Stimulated activated CD8-positive, alpha-beta memory T cell treated with anti-CD3 and anti-CD28 coated beads, Interleukin-7, amount 100 ng/mL, for 1 hour (primary cell): ENCODE measurements at places on chromosomes 1 and 21.

DNA sequence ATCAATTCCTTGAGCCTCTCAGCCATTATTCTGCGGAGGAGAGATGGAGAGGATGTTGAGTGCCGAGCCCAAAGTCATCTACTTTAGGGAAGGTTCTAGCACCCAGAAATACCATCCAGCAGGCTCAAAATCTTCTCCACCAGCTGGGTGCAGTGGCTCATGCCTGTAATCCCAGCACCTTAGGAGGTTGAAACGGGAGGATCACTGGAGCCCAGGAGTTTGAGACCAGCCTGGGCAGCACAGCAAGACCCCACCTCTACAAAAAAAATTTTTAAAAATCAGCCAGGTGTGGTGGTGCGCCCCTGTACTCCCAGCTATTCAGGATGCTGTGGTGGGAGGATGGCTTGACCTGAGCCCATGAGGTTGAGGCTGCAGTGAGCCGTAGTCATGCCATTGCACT, 39.5 kb upstream of the CAPZB start:
- DNase-seq = no peak

DNA sequence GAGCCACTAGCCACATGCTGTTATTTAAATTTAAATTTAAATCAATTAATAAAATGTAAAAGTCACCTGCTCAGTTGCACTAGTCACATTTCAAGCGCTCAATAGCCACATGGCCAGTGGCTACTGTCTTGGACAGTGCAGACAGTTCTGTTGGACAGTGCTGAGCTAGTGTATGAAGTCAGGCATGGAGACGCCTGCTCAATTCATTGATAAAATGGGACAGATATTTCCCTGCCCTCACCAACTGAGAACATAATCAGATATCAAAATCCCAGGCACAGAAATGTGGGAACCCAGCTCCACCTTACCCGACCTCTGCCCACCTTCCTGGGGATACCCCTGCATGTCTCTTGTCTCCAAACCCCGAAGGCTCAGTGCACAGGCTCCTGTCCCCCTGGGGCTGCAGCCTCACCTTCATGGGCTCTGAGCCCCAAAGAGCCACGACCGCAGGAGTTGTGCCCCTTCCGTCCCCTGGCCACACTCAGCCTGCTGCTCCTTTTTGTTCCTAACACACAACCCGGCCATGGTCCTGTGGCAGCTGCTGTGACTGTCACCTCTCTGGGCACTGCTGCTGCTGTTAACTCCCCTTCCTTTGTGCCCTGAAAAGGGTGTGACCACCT, 63.5 kb downstream of the TCP10L start:
- no peak for DNase-seq

DNA sequence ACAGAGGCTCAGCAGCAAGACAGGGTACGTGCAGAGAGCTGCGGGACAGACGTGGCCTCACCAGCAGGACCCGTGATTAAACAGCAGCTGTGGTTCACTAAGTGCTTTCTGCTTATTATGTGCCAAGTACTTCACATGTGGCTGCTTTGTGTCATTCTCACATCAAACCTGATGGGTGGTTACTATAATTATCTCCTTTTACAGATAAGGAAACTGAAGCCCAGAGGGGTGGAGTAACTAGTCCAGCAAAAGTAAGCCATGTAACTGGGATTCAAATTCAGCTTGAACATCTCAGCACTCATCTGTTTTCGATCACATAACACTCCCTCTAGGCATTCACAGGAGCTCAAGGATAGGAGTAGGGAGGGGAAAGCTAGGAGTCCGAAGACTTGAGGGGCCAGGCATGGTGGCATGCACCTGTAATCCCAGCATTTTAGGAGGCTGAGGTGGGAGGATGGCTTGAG, 50.8 kb upstream of the CLIC4 start:
- no peak for DNase-seq

- DNase-seq = no peak
Observed at GRCh38 chr21:38083535-38083934, 167.3 kb upstream of the KCNJ6 start.

DNA sequence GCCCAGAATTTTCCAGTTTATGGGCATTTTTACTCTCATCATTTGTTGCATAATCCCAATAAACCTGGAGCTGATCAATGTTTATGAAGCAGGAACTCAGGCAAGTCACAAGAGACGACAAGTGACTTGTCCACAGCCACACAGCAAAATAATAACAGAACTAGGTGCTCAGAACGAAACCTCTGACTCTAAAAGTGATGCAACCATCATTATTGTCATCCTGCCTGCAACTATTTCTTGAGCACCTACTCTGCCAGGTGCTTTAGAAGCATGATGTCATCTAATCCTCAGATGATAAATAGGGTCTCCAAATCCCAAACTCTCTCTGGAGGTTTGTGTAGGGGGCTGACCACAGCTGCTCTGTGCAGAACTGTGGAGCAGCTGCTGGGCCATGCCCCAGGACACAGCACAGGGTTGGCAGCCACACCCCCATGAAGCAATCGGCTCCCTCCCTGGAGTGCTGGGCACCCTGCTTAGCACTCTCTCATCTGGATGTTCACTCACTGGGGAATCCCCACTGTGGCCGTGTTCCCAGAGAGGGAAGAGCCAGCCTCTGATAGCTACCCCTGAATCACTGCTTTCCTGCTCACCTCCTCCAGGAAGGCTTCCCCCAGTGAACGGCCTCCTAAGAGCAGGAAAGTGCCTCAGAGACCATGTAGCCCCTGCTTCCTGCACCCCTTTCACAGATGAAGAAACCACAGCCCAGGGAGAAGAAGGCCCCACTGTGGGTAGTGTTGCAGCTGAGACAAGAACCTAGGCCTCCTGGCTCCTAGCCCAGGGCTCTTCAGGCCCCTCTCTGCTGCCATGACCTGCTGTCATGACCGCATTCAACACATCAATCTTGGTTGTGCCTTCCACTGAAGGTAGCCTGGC, 2.1 kb downstream of the TTC22 start:
- DNase-seq = no peak

- peak; percentile 11 for DNase-seq
Observed at GRCh38 chr1:200738949-200739651, 407 bp downstream of the CAMSAP2 start.

DNA sequence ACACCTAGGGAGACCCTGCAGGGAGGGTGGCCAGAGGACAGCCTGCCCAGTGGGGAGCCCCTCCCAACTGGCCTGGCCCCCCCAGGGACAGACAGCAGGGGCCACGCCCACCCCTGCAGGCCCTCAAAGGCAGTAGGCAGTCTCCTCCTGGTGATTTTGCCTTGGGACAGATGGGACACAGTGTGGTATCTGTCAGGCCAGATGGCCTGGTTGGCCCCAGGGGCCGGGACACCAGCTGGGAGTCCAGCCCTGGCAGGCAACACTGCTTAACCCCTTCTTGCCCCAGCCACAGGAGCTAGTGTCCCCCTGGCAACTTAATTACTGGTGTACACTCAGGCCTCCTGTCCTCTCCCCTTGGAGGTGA, 17.8 kb downstream of the IFFO2 start:
- no peak for DNase-seq

DNA sequence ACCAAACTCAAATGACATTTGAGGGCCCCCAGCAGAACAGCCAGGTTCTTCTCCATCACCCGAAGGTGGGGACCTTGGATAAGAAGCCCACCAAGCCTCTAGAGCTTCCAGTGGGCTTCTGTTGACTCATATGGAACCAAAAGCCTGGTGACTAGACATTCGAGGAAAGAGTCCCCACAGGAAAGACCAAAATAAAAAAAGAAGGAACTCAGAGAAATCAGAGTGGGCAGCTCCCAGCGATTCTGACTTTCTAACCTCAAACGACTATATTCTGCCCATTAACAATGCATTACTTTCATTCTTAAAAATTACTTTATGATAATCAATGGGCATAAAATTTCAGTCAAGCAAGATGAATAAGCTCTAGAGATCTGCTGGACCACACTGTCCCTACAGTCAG, 9.6 kb upstream of the CHIT1 start:
- no peak for DNase-seq

- no peak for DNase-seq
Observed at GRCh38 chr1:158208586-158209116, 28.0 kb downstream of the CD1D start.

DNA sequence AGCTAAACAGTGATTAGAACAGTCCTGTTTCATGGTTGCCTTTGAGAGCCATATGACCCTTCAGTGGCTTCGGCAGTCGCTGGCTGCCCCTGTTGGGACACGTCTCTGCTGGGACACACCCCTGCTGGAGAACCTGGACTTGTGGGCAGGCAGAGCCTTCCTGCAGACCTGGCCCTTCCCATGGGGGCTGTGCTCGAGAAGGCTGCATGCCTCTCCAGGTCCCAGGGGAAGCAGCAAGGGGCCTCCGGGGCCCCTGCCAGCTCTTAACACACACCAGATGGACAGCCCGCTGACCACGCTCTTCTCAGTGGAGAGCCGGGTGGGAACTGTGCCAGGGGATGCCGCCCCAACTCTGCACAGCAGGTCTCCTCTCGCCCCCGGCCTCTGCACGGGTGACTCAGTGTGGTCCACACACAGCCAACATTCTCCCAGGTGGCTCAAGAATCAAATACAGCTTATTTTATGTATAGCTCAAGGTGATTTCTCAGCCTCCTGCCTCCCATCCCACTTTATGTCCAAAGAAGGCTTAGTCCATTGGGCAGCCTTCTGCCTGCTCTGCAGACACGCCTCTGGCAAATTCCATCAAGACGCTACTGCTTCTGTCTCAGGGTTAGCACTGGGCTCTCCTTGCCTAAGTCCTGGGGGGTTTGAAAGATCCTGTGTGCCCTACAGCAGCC, 450.8 kb downstream of the KIF26B start:
- no peak for DNase-seq

GRCh38 chr1:162111572-162111971, 42.1 kb downstream of the NOS1AP start:
- no peak for DNase-seq

GRCh38 chr1:93702111-93702827, 20.6 kb upstream of the BCAR3 start:
- no peak for DNase-seq

- no peak for DNase-seq
Observed at GRCh38 chr1:183986941-183987340, 50.6 kb downstream of the COLGALT2 start.

DNA sequence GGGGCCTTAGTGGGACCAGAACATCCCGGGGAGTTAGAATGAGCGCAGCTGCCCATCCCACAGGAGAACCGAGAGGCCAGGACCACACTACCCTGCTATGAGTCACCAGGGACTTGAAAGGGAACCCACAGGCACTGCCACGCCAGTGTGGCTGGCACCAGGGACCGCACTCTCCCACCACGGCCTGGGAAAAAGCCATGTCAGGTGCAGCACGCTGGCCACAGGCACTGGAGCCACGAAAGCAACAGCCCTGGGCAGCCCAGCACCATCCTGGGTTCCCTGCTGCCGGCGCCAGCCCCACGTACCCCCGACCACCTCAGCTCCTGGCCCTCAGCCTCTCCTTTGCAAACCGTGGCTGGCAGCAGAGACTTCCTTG, 14.1 kb upstream of the TMEM240 start:
- no peak for DNase-seq

- DNase-seq = no peak
Observed at GRCh38 chr1:44464361-44464760, 59.3 kb downstream of the RNF220 start.

- DNase-seq = no peak
Observed at GRCh38 chr1:81836007-81836626, 35.4 kb downstream of the ADGRL2 start.

DNA sequence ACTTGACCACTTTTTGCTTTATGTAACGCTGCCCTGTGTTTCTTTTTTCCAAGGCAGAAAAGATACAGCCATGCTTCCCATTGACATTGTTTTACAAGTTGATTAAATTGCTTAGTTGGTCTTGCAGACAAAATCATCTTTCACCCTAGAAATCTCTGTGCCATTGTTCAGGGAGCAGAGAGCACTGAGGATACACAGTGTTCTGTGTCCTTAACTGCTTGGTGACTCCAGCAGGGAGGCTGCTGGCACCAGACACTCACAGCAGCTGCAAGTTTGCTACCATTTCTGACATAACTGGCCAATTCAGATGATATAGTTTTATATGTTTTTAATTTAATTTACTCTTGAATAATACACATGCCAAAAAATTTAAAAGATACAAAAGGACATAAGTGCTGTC, 118.7 kb downstream of the RGS2 start:
- no peak for DNase-seq

DNA sequence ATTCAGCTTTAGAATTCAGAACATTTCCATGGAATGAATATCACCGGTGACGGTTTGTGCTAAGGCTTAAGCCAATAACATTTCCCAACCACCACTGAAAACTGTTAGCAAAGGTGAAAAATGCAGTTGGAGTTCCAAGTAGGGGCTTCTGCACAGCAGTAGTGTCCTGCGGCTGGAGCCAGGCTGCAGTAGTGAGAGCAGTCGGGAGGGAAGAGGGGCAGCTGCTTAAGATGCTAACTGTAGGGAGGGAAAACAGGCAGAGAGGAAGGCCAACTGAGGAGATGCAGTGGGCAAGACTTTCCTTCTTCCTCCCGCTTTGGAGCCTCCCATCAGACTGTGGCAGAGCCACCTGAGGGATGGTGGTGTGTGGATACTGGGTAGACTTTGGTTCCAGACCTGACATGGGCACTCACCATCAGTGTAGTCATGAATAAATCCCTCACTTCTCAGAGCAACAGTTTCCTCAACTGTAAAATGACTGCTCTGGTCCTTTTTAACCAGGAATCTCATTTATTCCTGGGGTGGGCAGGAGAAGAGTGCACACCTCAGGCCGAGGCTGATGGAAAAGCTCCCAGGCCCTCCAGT, 3.2 kb downstream of the F3 start:
- no peak for DNase-seq

GRCh38 chr1:26364956-26365355, 7.6 kb downstream of the ZNF683 start:
- DNase-seq = no peak

GRCh38 chr1:181398544-181398943, 84.8 kb upstream of the CACNA1E start:
- no peak for DNase-seq

DNA sequence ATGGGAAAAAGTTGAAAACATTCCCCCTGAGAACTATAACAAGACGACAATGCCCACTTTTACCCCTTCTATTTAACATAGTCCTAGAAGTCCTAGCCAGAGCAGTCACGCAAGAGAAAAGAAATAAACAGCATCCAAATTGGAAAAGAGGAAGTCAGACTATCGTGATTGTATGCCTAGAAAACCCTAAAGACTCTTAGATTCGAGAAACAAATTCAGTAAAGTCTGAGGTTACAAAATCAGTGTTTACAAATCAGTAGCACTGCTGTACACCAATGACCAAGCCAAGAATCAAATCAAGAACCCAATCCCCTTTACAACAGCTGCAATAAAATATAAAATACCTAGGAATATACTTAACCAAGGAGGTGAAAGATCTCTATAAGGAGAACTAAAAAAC, 72.4 kb downstream of the POU2F1 start:
- DNase-seq = no peak

DNA sequence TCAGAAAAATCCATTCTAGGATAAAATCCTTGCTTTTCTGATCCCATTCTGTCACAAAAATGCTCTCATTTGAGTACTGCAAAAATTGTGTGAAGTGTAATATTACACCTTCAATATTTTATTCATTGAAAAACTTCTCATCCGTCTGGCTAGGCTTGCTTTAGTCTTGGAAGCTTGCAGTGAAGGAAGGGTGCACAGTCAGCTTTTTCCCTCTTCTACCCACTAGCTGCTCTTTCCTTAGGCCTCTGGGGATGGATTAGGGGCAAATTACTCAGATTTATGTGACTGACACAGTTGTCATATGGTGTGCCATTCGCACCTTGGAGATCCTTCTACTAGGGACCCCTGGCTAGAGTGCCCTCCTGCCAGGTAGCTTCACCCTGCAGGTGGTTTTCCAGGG, 32.1 kb downstream of the OVAAL start:
- no peak for DNase-seq

GRCh38 chr1:59071289-59071688, 225.6 kb upstream of the FGGY start:
- DNase-seq = no peak
